Esophagus (tissue), 2 donors: ENCODE measurements at places on chromosomes 6 and 20. TPM values are rescaled to one million over a fixed set of nuclear protein-coding genes. Genes with fewer than 3 reads are reported as not detected.

HS3ST5 gene
- polyA plus RNA-seq: not detected

HLA-G gene
- 0.07 TPM for polyA plus RNA-seq

UBE2C gene
- polyA plus RNA-seq: 53.1 TPM

NQO2 gene
- 24.2 TPM for polyA plus RNA-seq

TCF15 gene
- polyA plus RNA-seq: 0.26 TPM

TREML2 gene
- 0.01 TPM for polyA plus RNA-seq

RAMACL gene
- 0.26 TPM for polyA plus RNA-seq

PEX7 gene
- polyA plus RNA-seq: 7.0 TPM

LAMA4 gene
- polyA plus RNA-seq: 13.6 TPM

CST5 gene
- polyA plus RNA-seq: not detected

OPN5 gene
- not detected for polyA plus RNA-seq

SPATS1 gene
- not detected for polyA plus RNA-seq

KCNG1 gene
- 15.3 TPM for polyA plus RNA-seq

CCM2L gene
- 2.9 TPM for polyA plus RNA-seq

MCHR2 gene
- polyA plus RNA-seq: not detected

RAET1G gene
- 21.2 TPM for polyA plus RNA-seq

CALHM5 gene
- 0.21 TPM for polyA plus RNA-seq
